ENCODE measurements at places on chromosomes 7 and 10.

DNA sequence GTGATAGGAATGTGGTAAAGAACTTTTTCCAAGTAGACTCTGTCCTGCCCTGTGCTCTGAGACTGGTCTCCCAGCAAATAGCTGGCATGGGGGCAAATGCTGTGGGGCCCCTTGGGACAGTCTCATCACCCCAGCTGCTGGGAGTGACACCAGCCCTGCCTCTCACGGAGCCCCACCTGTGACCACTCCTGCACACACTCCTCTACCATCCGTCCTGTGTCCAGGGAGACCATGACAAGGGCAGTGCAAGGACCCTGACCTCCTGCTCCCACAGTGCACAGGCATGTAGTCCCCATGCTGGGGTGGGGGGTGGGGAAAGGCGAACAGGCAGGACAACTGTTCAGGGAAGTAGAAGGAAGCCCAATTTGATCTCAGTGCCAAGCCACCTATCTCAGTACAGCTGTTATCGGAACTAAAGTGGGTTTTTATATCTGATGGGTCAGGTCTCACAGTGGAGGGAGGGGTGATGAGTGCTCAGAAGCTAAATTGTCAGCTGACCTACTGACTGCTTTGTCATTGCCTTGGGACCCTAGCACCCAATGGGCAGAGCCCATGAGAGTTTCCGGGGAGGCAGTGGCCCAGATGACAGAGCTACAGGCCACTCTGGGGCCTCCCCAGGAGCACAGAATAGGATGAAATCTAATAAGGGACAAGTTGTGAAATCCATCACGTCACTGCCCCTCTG lies 24.5 kb downstream of the VSTM4 start:
- peak; percentile 46 for DNase-seq

GRCh38 chr10:3689871-3690510 lies 95.0 kb downstream of the KLF6 start:
- DNase-seq: no peak

DNA sequence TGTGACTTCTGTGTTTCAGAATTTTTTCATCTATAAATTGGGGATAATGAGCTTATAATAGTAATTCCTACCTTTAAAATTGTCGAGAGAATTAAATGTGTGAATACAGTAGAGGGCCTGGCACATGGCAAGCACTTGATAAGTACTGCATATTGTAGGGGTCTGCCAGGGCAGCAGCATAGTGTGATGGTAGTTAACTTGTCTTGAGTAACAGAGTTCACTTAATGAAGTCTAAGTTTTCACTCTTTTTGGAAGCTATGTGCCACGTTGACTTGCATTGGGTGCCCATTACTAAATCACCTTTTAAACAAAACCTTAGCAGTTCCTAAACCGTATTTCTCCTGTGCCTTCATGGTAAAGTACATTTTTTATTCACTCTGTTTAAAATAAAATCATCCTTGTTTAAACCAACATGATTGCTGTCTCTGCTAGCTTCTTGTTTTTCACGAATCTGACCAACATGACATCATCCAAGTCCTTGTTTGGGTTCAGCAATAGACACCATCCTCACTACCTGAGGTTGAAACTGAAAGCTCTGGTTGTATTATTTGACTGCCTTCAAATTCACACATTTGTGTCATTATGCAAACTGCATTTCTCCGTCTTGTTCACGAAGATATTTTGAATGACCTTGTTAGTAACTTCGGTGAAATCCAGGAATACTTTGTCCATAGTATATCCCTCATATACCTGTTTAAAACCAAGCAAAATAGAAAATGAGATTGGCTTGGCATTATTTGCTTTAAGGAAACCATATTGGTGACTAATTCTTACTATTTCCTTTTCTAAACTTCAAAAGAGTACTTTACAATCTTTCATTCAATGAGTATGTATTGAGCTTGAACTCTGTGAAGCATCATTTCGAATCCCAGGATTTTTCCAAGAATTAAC lies 340.2 kb downstream of the SUGCT start:
- no peak for DNase-seq

DNA sequence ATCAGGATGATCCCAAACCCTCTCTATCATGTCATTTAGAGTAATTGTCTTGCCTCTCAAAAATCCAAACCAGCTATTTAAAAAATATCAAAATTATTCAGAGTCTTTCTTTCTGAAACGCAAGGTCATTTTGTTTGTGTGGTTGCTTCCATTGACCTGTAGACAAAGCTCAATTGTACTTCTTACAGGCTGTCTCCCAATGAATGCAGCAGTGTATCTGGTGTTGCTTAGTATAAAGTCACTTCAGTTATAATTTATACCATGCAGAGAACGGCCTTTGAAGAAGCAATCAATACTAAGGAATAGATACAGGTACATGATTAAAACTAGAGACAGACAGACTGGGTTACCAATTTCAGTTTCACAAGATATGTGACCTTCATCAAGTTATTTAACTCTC lies 80.9 kb downstream of the DOCK4 start:
- DNase-seq: no peak

GRCh38 chr7:30596721-30597120 lies 2.0 kb downstream of the GARS1 start:
- DNase-seq: no peak

Data from coronary artery (tissue), 2 donors.